ENCODE measurements at places on chromosomes 2 and 18. TPM values are rescaled to one million over a fixed set of nuclear protein-coding genes. Genes with fewer than 3 reads are reported as not detected.

DNA sequence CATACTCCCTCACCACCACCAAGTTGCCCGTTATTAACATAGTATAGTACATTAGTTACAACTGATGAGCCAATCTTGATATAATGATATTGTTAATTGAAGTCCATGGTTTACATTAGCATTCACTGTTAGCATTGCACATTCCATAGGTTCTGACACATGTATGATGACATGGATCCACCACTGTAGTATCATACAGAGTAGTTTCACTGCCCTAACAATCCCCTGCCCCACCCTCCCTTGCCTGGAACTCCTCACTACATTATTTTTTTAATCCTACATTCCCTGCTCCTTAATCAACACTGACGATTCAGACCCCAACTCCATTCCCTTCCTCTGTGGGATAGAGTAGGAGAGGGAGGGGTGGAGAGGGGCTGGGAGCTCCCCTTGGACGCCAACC lies 20.2 kb upstream of the ST3GAL5 start:
- DNase-seq = no peak

DNA sequence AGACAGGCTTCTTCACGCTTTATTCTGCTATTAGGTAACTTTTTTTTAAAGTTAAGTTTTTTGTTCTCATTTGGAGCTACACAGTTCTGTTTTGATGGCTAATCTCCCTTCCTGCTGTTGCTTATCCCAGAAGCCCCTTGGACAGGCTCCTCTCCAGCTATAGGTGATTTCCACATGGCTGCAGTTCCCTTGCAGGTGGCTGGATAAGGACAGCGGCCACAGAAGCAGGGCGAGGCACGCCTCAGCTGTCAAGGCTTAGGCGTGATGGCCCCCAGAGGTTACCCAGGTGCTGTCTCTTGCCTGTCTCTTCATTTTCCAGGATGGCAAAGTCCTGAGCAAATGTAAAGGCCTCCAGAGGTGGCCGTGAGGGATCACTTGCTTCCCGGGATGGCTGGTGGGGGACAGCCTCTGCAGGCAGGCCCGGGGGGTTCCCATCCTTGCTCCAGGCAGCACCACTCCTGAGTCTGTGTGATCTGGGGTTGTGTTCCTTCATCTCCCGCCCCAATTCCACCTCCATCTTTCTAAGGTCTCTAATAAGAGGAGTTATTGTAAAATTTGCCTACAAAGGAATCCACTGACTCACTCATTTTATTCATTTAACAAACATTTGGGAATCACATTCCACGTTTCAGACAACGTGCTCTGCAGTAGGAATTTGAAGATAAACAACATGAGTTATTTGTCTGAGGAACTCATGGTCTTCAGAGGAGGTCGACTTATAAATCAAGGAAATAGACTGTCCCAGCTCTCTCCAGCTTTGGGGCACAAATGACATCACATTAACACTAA lies 53.4 kb downstream of the NAPG start:
- DNase-seq = no peak

- DNase-seq = no peak
Observed at GRCh38 chr2:174662459-174662858, 64.9 kb upstream of the WIPF1 start.

DNA sequence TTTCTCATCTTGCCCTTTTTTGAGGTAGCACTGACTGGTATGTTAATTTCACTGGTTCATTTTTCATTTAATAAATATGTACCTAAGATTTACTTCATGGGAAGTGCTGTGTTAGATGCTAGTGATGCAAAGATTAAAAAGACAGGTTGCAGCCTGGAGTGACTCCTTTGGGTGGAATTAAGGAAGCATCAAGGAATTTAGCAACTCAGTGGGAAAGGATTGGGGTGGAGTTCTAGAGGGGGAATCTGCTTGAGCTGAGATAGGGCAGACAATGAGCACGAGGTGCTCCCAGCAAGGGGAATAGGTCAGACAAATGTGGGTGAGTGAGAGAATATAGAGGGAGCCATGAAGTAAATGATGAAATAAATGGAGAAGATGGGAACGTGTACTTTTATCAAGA lies 57.0 kb downstream of the LYPD6 start:
- DNase-seq = no peak

Gene CNDP1
- total RNA-seq = not detected
